Activated naive CD4-positive, alpha-beta T cell treated with anti-CD3 and anti-CD28 coated beads for 36 hours (primary cell): ENCODE measurements at places on chromosomes 4 and X. TPM values are rescaled to one million over a fixed set of nuclear protein-coding genes. Genes with fewer than 3 reads are reported as not detected.
A peak's percentile ranks its signal among the peaks of the same experiment; 100 is the strongest.

CXCL11 gene
- not detected for total RNA-seq

CYP2U1 gene
- total RNA-seq = 1.5 TPM

VCX2 gene
- total RNA-seq = not detected

CYTL1 gene
- not detected for total RNA-seq

TLR7 gene
- 0.21 TPM for total RNA-seq

DNA sequence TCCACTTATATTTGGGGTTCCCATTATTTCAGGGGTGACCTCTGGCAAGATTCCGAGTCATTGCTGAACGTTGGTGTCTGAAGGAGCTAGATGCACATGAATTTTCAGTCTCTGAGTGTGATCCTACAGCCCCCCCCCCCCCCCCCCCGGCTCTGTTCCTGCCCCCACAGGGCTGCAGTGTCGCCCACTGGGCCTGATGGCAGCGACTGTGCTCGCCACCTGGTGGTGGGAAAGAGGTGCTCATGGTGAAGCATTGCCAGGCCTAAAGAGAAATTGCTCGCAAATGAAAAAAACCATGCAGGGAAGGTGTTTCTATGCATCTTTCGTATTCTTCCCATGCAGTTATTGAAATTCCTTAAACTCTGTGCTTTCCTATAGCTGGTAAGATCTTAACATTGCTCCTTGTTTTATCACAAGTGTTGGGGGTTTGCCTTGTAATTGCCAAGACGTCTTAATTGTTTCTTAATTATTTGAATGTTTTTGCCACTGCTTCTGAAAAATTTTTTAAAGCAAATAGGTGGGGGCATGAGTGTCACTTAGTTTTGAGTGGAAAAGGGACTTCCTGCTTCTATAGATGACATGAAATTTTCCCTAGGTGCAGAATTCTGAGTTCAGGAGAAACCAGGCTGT is 63.2 kb downstream of the CLDN22 start:
- peak; percentile 60 for DNase-seq

DNA sequence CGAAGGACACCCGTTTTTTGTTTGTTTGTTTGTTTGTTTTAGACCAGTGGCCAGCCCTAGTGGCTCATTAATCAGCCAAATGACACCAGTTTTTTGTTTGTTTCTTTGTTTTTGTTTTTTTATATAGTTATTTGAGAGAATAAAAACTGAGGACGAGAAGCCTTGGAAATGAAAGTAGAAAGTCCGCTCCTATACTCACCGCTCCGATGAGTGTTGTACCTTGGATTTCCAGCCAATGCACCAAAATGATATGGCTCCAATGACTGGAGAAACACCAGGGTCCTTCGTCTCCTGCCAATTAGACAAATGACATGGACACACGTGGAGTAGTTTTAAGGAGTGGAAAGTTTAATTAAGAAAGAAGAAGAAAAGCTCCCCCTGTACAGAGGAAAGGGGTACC is 87.9 kb downstream of the ZXDA start:
- no peak for DNase-seq

GRCh38 chrX:111170017-111170416 is 74.0 kb downstream of the PAK3 start:
- no peak for DNase-seq

DNA sequence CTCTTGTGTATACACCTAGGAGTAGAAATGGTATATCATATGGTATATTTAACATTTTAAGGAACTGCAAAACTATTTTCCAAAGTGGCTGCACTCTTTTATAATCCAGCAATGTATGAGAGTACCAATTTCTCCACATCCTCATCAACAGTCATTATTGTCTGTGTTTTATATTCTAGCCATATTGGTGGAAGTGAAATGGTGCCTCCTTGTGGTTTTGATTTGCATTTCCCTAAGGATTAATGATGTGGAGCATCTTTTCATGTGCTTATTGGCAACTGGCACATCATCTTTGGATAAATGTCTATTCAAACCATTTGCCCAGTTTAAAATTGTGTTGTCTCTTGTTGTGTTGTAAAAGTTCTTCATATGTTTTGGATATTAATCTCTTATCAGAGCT is 9.6 kb downstream of the BMP15 start:
- DNase-seq = no peak

DNA sequence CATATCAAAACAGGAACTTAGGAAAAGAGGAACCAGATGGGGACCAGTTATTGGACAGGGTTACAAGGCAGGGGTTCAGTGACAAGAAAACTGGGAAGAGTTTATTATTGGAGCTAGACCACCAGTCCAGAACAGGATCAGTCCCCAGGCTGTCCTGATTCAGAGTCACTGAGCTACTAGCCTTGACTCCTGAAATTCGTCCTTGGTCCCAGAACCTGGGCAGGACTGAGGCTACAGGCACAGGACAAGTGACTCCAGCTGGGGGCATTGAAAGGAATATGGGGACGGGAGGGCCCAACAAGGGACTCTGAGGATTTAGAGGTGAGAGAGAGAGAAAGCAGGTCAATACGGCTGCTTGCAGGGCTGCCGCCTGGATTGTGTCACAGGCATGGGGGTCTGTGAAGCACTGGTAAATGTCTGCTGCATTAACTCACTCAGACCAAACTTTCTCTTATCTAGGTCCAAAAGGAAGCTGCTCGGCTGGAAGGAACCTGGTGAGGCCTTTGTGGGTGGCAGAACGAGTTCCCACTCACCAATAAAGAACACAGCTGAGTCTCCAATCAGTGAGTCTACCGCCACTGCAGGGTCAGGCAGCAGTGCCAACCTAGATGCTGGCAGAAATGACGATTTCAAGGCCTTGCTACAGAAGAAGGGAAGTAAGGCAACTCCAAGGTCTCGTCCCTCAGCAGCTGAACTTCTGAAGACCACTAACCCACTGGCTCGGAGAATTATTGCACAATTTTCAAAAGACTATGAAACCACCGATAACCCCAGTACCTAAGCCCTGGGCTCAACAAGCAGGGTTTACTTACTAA is 11.3 kb upstream of the RTL5 start:
- no peak for DNase-seq

- DNase-seq = no peak
Measured at GRCh38 chr4:109026588-109026987, 263.7 kb upstream of the ETNPPL start.

- no peak for DNase-seq
Measured at GRCh38 chrX:19626230-19626629, 110.9 kb upstream of the MAP3K15 start.

DNA sequence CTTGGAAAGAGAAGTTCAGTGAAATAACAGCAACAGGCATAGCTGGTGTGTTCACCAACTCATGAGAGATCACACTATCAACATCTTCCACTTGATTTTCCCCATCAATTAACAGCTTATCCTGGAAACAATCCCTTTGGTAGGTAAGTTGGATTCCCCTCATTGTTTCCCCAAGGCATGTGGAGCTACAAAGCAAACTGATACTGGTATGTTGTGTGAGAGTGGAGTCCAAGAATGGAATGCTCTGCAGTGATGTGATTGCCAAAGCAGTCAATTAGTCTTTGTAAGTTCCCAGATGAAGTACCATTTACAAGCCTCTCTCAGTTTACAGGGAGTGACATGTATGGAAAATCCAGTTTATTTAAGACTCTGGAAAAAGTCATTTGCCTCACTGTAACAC is 13.7 kb upstream of the XAGE2 start:
- DNase-seq = no peak

DNA sequence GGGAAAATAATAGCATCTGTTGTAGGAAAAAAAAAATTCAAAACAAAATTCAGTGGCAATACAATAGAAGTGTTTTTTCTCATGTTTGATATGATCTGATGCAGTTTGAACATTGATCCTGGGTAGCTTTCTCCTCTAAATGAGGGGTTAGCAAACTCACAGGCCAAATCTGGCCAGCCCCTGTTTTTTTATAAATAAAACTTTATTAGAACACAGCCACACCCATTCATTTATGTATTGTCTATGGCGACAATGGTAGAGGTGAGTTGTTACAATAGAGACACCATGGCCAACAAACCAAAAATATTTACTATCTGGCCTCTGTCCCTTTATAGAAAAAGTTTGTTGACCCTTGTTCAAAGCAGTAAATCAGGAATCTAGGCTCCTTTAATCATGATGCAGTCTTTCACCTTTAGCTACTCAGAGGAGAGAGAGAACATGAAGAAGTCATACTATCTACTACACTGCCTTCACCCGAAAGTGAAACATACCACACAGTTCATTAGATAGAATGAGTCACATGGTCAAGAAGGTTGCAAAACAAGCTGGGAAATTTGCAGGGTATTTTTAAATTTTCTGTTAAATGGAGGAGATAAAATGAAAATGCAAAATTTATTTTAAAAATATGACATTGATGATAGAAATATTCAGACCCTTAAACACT is 186.6 kb upstream of the MAOA start:
- DNase-seq = no peak

GRCh38 chr4:8492174-8492573 is 51.6 kb downstream of the TRMT44 start:
- no peak for DNase-seq

- no peak for DNase-seq
Measured at GRCh38 chr4:153215921-153216320, 11.7 kb downstream of the TRIM2 start.

- DNase-seq = peak; percentile 6
Measured at GRCh38 chrX:46642145-46642544, 68.6 kb downstream of the CHST7 start.

DNA sequence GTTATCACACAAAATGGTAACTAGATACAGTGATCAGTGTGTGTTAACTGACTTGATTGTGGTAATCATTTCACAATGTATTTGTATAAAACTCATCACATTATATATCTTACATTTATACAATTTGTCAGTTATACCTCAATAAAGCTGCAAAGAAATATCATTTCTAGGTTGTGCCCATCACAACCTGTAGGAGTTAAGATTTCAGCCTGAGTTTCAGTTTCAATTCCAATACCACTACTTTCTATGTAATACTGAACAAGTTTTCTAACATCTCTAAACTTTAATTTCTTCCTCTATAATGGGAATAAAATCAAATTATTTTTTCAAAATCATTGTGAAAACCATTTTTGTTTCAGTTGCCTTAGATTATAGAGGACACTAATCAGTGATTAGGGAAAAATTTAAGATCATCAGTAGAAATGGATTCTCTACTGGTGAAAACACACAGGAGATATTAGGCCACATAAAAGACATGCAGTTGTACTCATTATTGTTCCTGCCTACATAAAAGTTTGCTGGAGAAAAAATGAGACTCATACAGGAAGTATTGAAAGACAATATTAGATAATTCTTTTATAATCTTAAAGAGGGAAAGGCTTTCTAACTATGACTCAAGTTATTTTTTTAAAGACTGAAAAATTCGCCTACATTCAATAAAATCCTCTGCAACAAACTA is 18.4 kb upstream of the TBC1D1 start:
- no peak for DNase-seq

DNA sequence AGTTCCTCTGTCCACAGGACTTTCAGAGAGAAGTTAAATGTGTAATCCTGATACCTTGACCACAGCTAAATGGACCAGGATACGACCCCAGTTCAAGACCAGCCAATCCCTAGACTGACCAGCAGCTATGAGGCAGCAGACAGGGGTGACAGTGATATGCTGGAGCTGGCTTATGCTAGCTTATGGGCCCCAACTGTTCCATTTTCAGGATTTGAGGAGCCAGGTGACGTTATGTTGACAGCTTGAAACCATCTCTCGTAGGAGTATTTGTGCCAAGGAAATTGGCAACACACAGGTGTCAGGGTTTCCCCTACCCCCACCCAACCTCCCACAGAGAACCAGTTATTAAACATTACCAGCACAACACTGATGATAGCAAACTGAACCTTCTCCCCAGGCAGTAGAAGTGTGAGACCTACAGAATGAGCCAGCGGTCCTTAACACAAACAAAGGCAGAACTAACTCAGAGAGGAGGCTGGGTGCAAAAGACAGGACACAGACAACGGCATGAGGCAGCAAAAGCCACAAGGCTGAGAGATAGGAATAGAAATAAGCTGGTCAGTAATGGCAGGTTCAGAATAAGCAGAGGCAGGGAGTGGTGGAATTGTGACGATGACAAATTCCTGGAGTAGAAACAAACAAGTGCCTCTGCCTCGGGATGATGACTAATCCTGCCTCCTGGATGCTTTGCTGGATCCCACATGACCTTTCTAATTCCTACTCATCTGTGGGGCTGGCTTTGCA is 85.6 kb upstream of the CPEB2 start:
- DNase-seq = no peak

GRCh38 chr4:86302251-86302650 is 57.6 kb downstream of the MAPK10 start:
- DNase-seq = no peak

DNA sequence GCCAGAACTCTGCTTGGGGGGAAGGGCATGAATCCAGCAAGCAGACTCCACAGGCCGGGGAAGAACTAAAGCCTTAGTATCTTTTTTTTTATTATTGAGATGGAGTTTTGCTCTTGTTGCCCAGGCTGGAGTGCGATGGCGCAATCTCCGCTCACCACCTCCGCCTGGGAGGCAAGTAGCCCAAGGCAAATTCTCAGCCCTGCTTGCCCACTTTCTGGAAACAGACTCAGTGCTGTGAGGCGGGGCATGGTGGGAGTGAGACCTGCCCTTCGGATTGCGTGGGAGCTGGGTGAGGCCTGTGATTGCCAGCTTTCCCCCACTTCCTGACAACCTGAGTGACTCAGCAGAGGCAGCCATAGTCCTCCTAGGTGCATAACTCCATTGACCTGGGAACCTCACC is 348.8 kb downstream of the GASK1B start:
- no peak for DNase-seq

DNA sequence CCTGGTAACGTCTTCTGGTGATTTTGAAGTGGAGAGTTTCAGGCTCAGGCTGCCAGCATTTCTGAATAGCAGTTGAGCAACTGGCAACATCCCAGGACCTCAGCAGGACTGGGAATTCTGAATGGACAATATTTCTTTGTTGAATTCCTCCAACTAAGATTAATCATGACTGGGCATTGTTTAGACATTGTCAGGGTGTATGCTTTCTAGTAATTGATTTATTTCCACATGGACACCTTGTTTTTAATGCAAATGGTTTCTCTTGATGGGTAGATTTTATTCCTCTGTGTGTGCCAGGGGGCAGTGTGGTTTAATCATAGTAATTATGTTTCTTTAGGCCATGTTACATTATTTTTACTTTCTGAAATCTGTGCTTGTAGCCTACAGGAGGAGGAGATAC is 1004.7 kb upstream of the LCORL start:
- no peak for DNase-seq

DNA sequence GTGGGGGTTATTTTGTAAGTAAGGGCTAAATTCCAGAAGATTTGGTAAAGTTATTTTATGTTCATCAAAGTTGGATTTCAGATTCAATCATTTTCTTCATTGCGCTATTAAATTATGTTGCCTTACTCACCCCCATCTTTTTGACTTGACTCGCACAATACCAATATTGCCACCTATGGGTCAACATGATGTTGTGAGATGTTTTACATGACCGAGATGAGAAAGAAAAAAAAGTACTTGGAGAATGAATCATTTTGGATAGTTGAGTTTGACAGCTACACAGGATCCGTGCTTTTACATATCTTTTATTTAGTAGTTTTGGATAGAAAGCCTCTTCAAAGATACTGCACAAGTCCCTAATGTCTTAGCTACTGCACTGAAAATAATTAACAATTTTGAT is 224.2 kb upstream of the EMCN start:
- DNase-seq = no peak
